ENCODE measurements at places on chromosomes 2 and 18.

DNA sequence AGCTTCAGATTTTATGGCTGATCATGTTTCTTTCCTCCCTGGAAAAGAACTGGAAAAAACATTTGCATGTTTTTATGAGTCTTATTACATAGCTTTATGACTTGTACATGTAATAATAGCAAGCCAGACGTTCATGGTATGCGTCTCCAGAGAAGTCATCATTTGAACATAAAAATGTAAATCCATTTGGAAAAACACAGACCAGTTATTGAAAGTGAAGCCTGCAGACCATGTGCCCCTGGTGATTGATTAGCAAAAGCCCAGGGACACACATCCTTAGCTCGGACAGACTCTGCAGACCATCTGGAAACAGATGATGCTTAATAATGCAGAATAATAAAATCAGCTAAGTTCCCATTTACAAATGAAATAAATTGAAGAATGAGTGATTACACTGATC, 283.1 kb downstream of the TDRD15 start:
- DNase-seq = no peak

GRCh38 chr2:8413589-8414135, 268.2 kb upstream of the ID2 start:
- no peak for DNase-seq

DNA sequence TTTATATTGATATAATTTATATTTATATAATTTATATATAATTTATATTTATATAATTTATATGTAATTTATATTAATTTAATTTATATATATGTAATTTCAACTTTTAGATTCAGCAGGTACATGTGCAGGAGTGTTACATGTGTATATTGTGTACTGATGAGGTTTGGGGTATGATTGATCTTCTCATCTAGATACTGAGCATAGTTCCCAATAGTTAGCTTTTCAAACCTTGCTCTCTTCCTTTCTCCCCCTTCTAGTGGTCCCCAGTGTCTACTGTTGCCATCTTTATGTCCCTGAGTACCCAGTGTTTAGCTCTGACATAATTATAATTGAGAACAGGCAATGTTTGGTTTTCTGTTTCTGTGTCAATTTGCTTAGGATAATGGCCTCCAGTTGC, 1335.3 kb upstream of the CDH2 start:
- DNase-seq = no peak

GRCh38 chr2:174350018-174350417, 15.3 kb downstream of the SP9 start:
- no peak for DNase-seq

- DNase-seq = peak; percentile 20
Observed at GRCh38 chr18:62437235-62438017, 85.4 kb upstream of the ZCCHC2 start.

- no peak for DNase-seq
Observed at GRCh38 chr18:32057624-32058165, 34.0 kb upstream of the RNF138 start.

- no peak for DNase-seq
Observed at GRCh38 chr2:20653695-20654534, 3.0 kb upstream of the HS1BP3 start.

- no peak for DNase-seq
Observed at GRCh38 chr2:135202751-135203150, 150.7 kb downstream of the RAB3GAP1 start.

All from CD4-positive, alpha-beta T cell treated with Interferon gamma for 1 hour (primary cell).